ENCODE measurements at places on chromosomes 6 and 20.
A peak's percentile ranks its signal among the peaks of the same experiment; 100 is the strongest.

DNA sequence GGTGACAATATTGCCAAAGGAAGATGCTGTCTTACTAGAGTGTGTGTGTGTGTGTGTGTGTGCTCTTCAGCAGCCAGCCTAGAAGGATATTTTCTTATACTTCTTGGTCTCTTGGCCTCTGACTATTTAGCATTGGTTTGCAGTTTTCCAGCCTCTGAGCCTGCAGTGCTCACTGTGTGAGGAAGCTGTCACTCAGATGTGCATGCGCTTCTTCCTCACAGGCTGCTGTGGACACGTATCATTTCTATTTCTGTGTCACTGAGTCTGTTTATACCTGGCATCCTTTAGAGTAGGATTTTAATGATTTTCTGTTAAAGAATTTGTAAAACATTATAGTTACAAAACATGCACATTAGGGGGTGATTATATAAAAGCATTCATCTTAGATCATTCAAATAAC, 83.3 kb downstream of the ALDH8A1 start:
- no peak for DNase-seq

DNA sequence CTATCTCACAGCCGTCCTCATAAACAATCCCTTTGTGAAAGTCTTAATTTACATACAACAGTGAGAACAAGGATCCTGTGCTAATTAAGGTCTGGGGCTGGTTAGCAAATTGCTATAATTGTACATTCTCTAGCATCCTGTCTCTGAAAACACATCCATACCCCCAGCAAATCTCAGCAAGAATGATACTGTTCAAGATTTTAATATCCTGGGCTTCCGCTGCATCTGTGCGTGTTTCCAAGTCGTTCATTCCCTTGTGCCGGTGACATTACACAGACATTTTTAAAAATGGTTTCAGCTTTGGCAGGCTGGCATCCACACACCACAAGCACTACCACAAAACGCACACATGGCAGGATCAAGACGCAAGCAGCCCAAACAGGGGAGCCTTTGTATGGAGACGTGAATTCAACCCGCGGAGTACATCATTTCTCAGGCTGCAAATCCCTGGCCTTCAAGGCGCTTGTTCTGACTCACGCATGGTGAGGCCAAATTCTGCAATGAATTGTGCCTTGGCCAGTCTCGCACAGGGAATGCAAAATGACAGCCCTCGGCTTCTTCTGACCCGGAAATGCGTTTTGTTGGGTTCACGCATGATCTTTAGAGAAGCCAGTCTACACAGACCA, 20.3 kb downstream of the ZMYND8 start:
- no peak for DNase-seq

GRCh38 chr6:29563435-29563965, 4.0 kb upstream of the UBD start:
- DNase-seq: no peak

- no peak for DNase-seq
Observed at GRCh38 chr6:23200946-23201345, 631.6 kb downstream of the HDGFL1 start.

DNA sequence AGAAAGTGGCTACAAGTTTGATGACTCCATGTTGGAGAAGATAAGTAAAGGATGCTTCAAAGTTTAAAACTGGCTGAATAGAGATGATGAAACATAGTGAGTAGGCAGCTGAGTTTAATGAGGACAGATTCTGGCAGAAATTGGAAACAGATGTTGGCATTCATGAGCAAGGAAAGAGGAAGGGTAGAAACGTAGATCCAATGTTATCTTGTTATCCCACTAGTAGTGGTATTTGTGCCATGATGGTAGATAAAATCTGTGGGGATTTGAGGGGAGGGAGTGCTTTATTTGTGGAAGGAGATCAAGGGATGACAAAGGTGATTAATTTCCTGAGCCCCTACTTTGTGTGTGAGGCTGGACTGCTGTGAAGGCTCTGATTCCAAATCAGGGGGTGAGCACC, 69.5 kb downstream of the MRAP2 start:
- DNase-seq: no peak

DNA sequence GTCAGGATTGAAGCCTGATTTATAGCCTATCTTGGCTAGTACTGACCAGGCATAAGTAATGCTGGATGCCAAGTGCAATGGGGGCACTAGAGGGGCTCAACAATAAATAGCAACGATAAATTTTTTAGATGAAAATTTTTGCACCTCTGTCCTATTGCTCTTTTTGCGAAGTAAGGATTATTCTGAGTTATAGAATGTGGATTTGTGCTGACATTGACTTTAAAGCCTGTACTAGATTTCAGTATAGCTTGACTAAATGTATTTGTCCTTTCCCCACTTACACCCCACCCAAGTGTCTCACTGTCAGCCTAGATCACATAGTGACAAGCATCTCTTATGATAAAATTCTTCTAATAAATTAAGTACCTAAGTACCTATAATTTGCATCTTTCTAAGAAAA, 757.0 kb downstream of the GRIK2 start:
- DNase-seq: no peak

DNA sequence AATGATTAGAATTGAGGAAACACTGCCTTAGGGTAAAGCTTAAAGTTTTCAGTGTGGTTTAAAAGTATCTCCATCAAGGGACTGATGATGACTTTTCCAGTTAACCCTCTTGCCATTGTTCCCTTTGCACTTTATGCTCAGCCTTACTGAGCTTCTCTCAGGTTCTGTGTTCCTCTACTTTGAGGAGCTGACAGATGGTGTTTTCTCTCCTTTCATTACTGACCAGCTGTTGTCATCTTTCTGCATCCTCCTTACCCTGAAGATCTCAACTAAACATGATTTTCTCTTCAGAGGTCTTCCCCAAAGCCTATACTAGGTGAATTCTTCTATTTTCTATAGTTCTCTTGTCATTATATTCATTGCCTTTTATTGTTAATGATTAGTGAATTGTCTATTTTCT, 475.6 kb upstream of the SYNCRIP start:
- no peak for DNase-seq

GRCh38 chr6:45486736-45487135, 109.0 kb upstream of the SUPT3H start:
- no peak for DNase-seq

DNA sequence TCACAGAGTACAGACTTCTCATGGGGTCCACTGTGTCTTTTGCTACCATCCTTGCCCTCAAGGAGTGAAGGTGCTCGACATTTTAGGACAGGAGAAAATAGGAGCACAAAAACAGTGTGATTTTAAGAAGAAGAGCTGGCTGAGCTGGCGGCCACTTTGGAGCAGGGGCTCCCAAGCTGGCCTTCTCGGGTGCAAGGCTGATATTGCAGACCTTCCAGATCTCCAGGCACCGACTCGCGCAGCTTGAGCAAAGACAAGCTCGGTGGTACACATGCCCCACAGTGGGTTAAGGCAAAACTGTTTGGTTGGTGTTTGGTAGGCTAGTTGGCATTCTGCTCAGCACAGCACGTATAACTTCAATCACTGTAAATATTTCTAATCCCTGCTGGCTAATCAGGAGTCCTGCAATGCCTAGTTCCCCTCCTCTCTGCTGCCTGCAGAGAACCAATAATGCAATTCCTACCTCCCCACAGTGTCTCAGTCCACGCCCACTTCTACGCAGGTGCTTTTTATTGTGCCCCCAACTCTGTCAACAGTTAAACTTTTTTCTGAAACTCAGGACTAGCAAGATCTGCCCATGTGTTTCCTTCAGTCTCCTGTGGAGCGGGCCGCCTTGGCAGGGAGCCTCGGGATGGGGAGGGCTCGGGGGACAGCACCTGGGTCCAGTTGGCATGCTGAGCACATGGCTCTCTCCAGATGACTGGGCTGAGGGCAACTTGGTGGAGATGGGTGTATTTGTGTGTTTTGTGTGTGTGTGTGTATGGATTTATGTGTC, 12.7 kb upstream of the SMOC2 start:
- DNase-seq: no peak

DNA sequence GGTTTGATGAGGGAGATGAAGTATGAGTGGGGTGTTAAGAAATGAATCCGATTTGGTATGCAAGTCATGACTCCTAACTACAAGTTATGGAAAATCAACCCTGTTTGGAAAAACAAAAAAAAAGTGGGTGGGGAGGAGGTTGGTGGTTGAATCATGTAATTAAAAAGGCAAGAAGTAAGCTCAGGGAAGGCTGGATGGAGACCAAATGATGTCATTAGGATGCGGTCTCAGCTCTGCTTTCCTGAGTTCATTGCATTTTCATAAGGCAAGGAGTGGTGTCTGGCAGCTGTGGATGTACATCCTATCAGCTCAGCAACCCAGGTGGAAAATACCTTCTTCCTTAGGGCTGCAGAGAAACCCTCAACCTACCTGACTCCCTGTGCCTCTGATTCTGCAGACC, 60.4 kb upstream of the AKAP12 start:
- DNase-seq: no peak

GRCh38 chr6:28914941-28915340, 8.8 kb downstream of the TRIM27 start:
- no peak for DNase-seq

DNA sequence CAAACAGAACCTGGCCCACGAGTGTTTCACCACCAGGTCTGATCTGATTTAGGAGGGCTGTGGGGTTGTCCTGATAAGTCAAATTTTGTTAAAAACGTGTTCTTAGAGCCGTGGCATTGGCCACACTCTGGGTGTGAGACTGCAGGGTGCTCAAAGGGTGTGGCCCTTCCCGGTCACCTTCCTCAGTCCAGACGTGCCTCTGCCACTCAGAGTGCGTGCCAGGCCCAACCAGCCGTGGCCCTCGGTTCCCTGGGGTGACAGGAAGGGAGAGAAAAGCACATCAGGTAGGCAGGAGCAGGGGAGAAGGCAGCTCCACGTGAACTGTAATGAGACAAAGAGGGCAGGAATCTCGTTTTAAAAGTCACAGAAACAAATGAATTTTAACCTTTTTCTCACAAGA, 115.4 kb downstream of the FAM120B start:
- no peak for DNase-seq

- DNase-seq: no peak
Observed at GRCh38 chr20:23207826-23208540, 121.9 kb upstream of the CD93 start.

- DNase-seq: peak; percentile 84
Observed at GRCh38 chr6:28896505-28897368, 27.0 kb downstream of the TRIM27 start.

GRCh38 chr6:1335367-1336037, 23.6 kb downstream of the FOXQ1 start:
- no peak for DNase-seq

DNA sequence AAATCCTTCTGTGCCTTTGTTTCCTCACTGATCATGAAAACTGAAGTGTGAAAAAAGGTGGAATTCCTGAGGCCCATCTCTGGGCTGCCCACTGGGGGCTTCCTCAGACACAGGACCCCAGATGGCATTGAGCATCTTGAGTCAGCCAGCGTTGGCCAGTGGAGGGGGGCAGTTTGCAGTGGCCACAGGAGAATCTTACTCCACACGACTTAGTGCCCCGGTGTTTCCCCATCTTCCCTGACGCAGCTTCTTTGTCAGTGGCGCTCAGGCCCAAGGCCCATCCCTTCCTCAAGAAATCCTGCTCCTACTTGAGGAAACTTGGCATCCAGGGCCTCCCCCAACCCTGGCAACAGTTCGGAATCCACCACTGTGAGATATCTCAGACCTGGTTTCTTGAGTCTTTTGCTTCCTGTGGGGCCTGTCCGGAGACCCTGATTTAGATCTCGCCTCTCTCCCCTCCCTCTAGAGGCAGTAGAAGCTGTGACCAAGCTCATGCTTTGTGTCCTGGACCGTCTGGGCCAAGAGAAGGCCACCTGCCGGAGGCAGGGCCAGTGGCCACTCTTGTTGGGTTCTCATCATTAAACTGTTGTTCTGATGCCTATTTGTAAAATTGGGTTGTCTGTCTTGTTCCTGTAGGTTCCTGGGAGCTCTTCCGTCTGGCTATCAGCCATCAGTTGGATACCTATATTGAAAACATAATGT, 20.2 kb upstream of the DLGAP4 start:
- no peak for DNase-seq

- peak; percentile 5 for DNase-seq
Observed at GRCh38 chr6:87968435-87969278, 79.0 kb upstream of the SPACA1 start.

GRCh38 chr6:145267076-145267867, 468.0 kb downstream of the EPM2A start:
- no peak for DNase-seq

DNA sequence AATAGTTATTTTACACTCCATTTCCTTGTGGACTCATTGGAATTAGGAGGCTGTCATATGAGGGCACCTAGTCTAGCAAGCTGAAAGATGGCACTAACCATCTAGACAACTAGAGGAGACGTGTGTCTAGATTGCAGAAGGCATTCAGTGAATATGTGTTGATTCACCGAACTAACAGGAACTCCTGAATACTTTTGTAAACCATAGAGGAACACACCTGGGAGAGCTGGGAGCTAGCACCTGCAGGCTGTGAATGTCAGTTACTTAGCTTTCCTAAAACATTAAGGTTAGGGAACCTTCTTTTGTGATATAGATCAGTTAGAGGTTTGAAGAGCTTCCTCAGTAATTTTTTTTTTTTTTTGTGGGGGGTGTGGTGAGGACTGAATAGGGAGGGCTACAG, 7.7 kb downstream of the OPN5 start:
- no peak for DNase-seq

- no peak for DNase-seq
Observed at GRCh38 chr6:70375166-70375565, 38.1 kb upstream of the FAM135A start.

GRCh38 chr6:12010635-12011275, 1.4 kb upstream of the HIVEP1 start:
- no peak for DNase-seq

DNA sequence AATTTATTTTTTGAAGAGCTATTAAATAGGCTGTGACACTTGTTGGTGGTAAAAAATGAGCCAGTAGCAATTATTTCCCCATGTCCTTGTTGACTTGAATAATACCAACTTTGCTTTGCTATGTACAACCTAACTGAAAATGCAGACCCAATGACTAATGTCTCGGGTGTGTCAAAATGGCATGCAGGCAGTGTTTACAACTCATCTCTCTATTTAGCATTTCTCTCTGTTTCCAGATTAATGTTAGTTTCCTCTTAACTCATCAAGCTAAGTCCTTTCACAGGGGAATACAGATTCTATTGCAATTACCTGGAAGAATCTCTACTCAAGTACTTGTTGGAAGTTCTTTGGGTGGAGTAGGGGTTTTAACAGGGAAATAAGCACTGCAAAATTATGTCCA, 504.4 kb downstream of the BCKDHB start:
- no peak for DNase-seq

DNA sequence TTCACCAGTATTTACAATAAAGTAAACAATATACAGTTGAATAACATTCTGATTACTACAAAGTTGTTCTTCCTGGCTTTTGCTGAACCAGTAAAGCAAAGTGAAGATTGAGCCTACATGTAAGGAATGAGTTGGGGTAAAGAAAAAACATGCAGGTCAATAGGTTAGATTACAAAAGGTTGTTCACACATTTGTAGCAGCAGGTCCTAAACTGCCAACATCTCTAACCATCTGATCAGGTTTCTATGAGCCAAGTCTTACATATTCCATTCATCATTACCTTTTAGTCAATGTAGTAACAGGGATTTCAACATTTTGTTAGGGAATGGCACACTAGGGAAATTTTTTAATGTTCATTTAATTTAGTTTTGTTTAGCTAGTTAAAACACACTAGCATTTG, 9.3 kb upstream of the CALHM6 start:
- no peak for DNase-seq
